ENCODE measurements at places on chromosomes 2 and 18. TPM values are rescaled to one million over a fixed set of nuclear protein-coding genes. Genes with fewer than 3 reads are reported as not detected.

Gene REG3A
- total RNA-seq, result not detected

Gene PROKR1
- total RNA-seq, result 0.11 TPM

Gene SCYGR4
- not detected for total RNA-seq

Gene SYT4
- not detected for total RNA-seq

Gene CKAP2L
- total RNA-seq, result 6.6 TPM

- no peak overlapping the region for H3K4me3 ChIP-seq
- H3K27me3 ChIP-seq, result no peaks in the 10 kb centered on the region
- H3K36me3 ChIP-seq, result no peaks in the 10 kb centered on the region
- peaks cover 6% of the 10 kb centered on the region for H3K4me1 ChIP-seq
Observed at GRCh38 chr2:204321910-204322751, 223.1 kb upstream of the PARD3B start.

GRCh38 chr18:60452421-60452820 is 79.8 kb upstream of the MC4R start:
- no peaks in the 10 kb centered on the region for H3K27me3 ChIP-seq
- peaks cover 13% of the 10 kb centered on the region for H3K4me1 ChIP-seq
- peak; percentile 85 for DNase-seq
- H3K4me3 ChIP-seq, result no peak overlapping the region

DNA sequence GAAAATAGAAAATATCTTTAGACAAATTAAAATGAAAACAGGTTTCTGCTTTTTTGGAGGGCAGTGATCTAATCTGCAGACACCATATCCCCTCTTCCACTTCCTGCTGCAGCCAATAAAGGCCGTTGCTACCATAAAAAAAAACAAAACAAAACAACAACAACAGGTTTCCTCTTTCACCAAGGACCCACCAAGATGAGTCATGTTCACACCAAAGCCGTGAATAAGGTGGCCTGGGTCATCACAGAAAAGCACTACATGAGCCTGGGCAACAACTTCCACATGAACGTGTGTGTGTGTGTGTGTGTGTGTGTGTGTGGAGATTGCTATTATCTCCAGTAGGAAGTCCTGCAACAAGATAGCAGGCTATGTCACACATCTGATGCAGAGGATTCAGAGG is 24.8 kb upstream of the TFCP2L1 start:
- no peak overlapping the region for H3K27ac ChIP-seq
- H3K27me3 ChIP-seq, result peaks cover 56% of the 10 kb centered on the region
- H3K4me3 ChIP-seq, result no peak overlapping the region
- no peaks in the 10 kb centered on the region for H3K36me3 ChIP-seq
- no peak for DNase-seq
- no peaks in the 10 kb centered on the region for H3K4me1 ChIP-seq

DNA sequence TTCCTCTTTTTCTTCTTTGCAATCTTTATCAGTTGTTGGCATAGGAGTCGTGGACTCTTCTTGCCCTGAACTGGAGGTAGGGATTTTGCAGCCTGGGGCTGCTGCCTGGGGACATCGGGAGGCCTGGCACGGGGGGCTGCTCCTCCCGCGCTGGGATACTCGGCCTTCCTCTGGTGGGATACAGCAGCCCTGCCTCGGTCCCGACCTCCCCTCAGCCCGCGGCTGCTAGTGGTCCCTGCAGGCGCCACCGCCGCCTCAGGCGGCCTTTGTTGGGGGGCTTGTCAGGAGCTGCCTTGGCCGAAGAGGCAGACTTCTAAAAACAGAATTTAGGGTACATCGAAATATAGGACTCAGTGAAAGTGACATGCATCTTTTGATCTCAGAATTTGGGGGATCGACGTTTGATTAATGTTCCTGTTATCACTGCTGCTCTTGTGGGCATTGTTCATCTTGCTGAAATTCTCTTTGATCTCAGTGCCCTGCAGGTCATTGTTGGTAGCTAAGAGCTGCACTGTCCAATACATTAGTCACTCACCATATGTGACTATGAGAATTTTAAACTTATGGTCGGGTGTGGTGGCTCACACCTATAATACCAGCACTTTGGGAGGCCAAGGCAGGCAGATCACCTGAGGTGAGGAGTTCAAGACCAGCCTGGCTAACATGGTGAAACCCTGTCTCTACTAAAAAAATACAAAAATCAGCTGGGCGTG is 16.3 kb downstream of the POLR2D start:
- H3K36me3 ChIP-seq, result peaks cover 8% of the 10 kb centered on the region
- no peak for DNase-seq
- no peaks in the 10 kb centered on the region for H3K4me1 ChIP-seq
- no peak overlapping the region for H3K27ac ChIP-seq
- H3K27me3 ChIP-seq, result no peaks in the 10 kb centered on the region

DNA sequence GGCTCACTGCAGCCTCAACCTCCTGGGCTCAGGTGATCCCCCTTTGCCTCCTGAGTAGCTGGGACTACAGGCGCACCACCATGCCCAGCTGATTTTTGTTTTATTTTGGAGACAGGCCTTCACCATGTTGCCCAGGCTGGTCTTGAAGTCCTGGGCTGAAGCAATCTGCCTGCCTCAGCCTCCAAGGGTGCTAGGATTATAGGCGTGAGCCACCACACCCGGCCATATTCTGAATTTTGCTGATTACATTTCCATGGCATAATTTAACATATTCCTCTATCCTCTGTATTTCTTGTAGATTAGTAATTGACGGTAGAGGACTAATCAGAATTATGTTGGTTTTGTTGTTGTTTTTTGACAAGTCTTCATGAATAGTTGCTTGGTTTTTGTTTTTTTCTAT is 50.6 kb downstream of the MEX3C start:
- no peak overlapping the region for H3K27ac ChIP-seq
- DNase-seq, result no peak
- H3K4me1 ChIP-seq, result no peaks in the 10 kb centered on the region
- no peak overlapping the region for H3K4me3 ChIP-seq

GRCh38 chr2:21254170-21254965 is 130.6 kb downstream of the TDRD15 start:
- no peaks in the 10 kb centered on the region for H3K36me3 ChIP-seq
- H3K27me3 ChIP-seq, result no peaks in the 10 kb centered on the region
- H3K4me3 ChIP-seq, result no peak overlapping the region
- no peak overlapping the region for H3K27ac ChIP-seq

Measured in GM23248 (cell line).